ENCODE measurements at places on chromosomes 6 and 20.

GRCh38 chr6:113103634-113104361 is 753.3 kb upstream of the MARCKS start:
- DNase-seq = no peak

- DNase-seq = no peak
Measured at GRCh38 chr20:57658447-57658832, 38.2 kb upstream of the ZBP1 start.

- DNase-seq = no peak
Measured at GRCh38 chr20:32780278-32780677, 18.1 kb downstream of the DNMT3B start.

DNA sequence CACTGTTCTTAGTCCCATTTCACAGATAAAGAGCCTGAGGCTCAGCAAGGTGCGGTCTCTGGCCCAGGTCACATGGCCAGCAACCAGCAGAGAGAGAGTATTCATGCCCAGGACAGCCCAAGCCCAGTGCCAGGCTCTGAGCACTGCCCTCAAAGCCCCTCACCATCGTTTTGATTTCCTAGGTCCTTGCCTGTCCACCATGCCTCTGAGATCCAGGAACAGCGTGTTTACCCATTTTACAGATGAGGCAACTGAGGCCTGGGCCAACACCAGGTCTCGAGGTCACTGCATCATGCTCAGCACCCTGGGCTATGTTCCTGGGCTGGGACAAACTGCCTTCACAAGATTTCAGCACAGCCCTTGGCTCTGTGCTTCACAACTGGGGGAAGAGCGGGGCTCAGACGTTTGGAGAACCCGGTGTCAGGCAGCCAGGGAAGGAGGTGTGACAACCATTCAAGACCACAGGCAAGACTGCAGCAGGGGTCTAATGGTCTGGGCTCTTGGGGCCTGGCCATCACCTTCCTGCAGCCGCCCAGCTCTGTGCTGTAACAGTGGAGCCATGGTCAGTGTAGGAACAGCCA is 1.3 kb upstream of the BPIFA2 start:
- no peak for DNase-seq

GRCh38 chr6:39389484-39389767 is 66.9 kb upstream of the KCNK16 start:
- DNase-seq = no peak

DNA sequence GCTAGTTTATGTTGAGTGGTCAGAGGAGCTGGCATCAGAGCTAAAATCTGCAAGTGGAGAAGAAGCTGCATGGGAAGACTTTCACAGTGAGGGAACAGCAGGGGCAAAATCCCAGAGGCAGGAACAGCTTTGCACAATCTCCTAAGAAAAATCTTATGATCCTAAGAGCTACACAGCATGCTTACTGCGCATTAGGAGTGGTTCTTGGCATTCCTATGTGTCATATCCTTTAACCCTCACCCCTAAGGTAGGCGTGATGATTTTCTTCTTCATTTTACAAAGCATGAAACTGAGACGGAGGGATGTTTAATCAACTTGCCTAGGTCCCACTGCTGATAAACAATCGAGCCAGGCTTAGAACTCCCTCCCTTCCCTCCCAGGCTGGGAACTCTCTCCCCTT is 313.6 kb upstream of the SULF2 start:
- no peak for DNase-seq

DNA sequence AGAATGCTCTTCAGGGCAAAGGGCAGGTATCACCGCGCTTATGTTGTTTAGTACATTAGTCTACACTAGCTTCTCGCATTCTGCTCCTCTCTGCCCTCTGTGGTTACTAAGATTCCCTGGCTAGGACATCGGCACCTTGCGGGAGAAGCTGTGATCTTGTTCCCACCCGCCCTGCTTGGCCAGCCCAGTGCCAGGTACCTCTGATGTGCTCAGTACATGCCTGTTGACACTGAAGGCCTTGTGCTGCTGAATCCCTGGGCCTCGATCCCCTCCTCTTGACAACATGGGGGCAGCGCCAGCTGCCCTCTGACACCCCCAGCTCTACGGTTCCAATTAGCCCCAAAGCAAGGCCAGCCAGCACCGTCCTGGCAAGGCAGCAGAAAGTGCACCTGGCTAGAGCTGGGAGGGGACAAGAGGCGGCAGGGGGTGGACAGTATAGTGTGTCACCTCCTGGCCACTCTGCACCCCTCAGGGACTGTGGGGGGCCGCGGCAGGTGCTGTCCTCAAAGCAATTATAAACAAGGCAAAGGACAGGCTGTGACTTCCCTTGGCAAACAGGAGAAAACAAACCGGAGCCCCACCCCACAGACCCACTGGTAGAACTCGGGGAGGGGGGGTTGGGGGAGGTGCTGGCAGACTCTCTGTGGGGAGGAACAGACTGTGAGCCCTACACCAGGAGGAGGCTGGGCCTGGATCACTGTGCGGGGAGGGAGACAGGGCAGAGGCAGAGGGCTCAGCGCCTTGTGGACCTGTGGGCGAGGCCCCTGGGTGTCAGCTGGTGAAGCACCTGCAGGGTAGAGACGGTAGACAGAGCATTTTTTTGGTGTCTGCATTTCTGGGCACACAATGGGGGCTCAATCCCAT is 7.1 kb downstream of the TFEB start:
- no peak for DNase-seq

GRCh38 chr6:45369870-45370269 is 7.9 kb downstream of the SUPT3H start:
- no peak for DNase-seq

- DNase-seq = no peak
Measured at GRCh38 chr20:62801284-62802010, 3.2 kb upstream of the OGFR start.

DNA sequence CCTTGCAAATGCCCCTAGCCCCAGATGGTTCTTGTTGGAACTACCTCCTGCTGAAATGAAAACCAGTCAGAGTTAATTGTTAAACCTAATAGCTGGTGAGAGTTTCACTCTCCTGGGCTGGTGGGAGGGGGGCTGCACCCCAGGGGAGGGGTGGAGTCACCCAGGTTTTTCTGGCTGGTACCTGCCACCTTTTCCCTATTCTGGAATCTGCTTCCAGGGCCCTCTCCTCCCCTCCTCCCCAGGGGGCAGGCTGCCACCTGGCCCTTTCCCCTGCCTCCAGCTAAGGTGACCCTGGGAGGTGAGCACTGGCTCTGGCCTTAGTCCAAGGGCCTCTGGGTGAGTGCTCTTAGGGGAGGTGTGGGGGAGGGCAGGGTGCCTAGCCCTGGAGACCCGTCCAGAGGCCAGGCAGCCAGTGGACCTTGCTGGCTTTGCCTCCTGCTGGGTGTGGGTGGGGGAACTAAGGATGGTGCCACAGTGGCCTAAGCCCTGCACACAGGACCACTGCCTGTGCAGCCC is 48.8 kb upstream of the EPB41L1 start:
- no peak for DNase-seq

All from naive thymus-derived CD8-positive, alpha-beta T cell (primary cell).